ENCODE measurements at places on chromosomes 11 and 22.

DNA sequence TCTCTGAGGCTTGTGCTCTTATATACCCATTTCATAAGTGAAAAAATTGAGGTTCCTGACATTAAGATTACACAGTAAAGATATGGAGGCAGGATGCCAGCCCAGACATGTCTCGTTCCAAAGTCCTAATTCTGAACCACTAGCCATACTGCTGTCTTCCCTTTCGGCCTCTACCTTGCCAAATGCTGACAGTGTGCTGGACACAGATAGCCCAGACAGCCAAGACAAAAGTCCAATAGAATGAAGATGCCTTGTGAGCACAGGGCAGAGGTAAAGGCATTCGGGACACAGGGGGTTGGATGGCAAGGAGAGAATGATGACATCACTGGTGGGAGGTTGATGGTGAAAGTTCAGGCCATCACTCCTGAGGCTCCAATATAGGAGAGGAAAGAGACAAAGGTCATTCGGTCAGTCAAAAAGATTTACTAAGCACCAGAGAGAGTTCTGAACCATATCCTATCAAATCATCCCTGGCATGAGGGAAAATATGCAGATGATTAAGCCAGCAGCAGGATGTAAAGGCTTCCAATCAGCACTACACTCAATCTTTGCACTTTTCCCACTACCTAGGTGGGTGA lies 174.0 kb upstream of the MTMR2 start:
- no peak for DNase-seq

DNA sequence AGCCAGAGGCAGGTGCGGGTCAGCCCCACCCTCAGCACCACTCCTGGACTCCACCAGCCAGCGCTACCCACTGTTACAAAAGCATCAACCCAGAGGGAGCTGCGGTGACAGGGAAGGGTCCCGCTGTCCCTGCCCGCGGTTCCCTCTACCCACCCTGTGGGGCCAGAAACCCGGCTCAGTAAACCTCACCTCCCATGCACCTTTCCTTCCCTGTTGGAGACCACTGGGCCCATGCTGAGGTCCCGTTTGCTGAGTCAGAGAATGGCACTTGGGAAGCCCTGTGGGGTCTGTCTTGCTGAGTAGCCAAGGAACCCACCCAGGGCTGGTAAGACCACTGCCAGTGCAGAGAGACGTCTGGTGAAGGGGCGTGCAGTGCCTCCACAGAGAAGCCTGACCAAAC lies 42.1 kb upstream of the MOB2 start:
- DNase-seq, result no peak

DNA sequence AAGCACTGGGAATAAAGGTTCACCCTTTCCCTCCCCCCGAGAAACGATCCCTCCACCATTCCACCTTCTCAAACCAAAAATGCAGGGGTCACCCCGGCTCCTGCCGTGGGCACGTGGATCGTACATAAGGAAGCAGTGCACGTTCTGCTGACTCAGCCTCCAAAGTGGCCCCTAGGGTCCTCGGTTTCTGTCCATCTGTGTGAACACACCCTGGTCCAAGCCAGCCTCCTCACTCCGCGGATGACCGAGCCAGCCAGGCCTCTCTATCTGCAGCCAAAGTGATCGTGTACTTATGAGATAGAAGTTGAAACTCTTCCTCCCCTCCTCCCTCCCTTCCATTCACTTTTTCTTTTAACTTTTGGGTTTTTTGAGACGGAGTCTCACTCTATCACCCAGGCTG lies 16.2 kb downstream of the C11orf24 start:
- no peak for DNase-seq

DNA sequence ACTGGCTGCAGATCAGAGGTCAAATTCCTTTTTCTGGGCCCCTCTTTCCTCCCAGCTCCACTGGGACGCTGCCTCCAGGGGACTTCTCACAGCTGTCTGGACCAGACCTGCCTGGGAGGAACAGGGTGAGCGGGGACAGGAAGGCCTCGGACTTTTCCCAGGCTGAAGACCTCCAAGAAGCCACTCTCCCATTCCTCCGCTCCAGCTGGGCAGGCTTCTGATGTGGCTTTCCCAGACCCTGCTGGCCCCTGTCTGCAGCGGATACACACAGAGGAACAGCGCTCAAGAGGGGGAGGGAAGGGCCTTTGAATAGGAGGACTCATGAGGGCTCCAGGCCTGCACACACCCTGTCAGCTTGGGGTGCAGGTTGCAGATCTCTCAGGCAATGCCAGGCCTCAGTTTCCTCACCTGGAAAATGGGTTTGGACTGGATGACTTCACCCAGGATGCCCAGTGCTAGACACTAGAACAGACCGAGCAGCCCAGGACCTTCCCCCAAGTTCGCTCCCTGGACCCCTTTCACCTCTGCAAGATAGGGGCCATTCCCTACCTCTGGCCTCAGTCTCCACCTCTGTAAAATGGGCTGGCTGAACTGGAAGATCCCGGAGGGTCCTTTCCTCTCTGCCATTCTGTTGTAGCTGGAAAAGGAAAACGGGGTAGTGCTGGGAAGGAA lies 36.6 kb downstream of the MB start:
- DNase-seq, result no peak

DNA sequence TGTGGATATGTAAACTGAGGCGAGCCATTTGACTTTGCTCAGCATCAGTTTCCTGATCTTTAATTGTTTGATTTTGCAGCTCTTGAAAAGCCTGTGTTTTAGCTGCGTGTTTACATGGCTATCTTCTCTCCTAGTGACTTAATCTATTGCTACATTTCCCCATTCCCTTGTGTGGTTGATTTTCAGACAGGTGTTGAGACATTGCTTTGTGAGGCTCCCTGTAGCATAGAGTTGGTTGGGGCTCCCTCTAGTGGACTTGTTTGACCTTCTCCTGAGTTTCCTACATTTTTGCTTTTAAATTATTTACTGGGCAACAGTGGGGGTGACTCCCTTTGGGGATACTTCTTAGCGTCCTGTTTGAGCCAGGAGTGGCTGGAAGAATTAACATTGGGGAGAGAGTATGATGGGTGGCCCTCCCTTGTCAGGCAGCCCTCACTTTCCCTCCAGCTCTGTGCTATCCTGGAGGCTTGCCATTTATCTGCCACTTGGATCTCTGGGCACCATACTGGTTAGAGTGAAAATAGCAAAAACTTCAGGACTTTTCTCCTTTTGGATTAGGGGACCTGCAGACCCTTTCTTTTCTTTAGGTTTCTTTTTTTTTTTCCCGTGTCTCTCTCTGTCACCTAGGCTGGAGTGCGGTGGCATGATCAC lies 9.2 kb upstream of the CBL start:
- peak; percentile 85 for DNase-seq

GRCh38 chr11:72781313-72782080 lies 12.3 kb downstream of the STARD10 start:
- DNase-seq, result no peak

DNA sequence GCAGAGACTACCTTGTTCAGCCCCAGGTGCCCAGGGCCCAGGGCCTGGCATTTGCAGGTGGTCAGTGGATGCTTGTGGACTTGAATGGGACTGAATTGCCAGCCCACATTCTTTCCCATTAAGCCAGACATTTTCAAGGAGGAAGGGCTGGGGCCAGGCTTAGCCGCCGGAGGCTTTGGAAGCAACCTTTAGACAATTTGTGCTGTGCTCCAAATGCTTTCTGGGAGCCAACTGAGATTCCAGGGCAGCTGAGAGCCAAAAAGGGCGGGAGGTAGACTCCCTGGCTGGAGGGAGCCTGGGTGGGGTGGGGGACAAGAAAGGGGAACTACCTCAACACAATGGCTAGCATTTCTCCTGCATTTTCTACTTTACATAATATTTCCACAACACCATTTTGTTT lies 54.8 kb upstream of the TIMP3 start:
- DNase-seq, result no peak

DNA sequence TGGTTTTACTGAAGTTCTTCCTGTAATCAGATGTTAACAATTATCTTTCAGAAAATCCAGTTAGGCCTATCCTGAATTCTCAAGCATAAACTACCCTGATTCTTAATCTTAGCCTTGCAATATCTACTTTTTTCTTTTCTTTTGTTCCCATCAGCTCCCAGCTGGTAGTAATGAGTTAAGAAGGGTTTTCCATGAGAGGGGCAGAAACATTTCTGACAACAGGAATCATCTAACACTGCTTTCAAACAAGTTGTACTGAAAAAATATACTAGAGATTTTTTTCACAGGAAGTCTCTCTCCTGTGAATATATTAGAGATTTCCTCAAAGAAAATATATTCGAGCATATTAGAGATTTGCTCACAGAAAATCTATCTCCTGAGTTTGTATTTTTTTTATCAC lies 3.3 kb upstream of the TRIM6 start:
- no peak for DNase-seq

DNA sequence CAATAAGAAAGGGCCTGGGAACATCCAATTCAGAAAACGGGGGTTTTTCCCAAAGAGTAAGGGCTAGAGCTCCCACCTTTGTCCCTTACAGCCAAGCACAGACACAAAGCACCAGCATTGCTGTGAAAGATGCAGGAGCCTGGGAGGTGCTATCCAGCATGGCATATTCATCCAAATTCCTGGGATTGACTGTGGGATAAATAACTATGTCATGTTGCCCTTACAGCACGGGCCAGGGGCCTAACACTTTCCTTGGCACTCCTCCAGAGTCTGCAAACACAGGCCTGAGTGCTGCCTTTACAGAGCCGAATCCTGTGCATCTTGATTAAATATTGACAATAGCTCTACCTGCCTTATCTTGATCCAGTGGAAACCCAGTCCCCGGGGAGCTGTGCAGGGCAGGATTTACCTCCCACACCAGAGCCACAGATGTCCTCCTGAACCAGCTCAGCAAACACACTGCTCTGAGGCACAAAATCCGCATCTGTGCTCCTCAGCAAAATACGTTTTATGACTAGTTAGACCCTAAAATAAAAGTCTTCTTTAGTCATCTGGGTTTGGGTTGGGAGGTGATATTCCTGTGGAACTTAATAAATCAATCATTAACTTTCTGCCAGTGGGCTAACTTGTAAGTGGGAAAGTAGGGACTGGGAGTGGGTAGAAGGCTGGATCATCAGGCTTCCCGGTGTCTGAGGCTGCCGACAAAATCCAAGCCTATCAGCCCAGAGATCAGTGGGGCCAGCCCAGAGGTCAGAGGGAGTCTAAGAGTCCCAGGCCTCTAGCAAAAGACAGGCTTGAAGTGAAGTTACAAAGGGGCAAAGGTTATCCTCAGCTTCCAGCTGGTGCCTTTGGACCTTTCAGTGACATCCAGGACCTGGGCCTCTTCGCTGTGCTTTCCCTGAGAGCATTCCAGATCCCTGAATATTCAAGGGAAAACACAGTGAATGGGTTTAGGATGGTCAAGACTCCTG lies 36.5 kb downstream of the POU2AF3 start:
- DNase-seq, result peak; percentile 14

GRCh38 chr11:18105086-18105801 lies 638 bp downstream of the SAAL1 start:
- no peak for DNase-seq

GRCh38 chr11:61887839-61888494 lies 3.4 kb downstream of the FADS3 start:
- no peak for DNase-seq

DNA sequence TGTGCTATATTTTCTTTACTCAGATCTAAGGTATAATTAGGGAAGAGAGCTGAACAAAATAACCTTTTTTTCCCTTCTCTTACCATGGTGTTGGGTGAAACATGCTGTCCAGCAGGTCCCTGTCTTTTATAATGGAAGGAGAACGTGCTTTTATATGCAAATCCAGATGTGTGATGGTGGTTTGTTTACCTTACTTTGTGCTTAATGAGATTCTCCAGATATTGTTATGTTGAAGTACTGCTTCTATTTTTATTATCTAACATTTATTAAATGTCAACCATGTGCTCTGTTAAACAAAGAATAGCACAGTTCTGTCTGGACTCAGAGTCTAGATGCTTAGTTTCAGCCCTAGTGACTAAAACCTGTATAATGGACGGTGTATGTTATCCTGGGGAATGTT lies 10.1 kb upstream of the GRIK4 start:
- peak; percentile 15 for DNase-seq

DNA sequence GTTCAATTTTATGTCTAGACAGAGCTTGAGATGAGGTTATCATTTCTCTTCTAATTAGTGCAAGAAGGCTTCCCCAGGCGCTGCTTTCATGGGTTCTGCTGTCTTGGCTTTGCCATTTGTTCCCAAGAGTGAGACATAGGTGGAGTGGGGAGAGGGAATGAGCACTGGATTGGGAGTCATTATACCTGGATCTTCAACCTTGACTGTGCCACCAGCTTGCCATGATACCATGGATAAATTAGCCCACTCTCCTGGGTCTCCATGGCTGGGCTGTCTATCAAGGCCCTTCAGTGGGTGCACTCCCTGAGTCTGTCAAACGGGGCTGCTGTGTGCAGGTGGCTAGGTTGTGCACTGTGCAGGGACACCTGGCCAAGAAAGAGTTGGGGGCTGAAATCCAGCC lies 15.6 kb upstream of the NECTIN1 start:
- no peak for DNase-seq

DNA sequence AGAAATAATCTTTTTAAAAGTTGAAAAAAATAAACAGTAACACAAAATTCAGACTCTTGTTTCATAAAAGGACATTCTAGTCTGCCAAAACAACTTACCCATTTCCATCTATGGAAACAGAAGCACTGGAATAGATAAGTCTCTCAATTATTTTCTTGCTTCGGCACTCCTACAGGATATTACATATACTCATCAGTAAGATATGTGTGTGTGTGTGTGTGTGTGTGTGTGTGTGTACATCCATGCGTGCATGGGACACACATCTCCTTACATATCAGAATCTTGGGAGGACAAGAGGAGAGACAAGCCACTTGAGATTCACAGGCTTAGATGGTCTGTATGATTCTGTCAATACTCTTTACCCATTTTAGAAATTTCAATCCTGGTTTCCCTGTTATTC lies 144.6 kb downstream of the ATG16L2 start:
- DNase-seq, result no peak

DNA sequence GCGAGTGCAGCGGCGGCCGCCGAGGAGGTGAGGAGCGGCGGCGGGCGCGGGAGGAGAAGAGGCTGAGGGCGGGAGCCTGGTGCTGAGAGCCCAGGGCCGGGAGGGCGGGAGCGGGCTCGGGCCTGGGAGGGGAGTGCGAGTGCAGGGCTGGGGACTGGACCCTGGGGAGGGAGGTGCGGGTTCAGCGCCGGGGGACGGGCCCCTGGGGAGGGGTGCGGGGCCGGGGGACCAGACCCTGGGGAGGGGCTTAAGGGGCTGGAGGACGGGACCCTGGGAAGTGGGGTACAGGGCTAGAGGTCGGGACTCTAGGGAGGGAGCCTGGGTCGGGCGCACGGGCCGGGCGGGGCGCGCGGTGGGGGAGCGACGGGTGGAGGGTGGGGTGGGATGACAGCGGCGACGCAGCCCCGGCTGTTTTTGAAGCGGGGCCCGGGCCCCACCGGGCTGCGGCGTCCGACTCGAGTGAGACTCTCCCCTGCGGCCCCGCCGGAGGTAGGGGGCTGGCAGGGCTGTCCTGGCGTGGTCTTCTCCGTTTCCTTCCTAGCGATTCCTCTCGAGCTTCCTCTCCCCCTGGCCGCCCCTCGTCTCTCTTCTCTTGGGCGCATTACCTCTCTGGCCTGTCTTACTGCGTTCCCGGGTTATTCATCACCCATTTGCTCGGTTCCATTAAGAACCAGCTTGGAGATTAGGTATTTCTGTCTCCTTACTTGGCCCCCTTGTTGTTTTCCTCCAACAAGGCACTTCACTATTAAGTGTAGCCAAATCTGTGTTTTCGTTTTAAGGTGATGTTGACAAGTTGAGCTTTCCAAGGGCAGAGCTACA lies 754 bp downstream of the NUP50 start:
- no peak for DNase-seq

Data from NCI-H1417 treated with DMSO at 0.1 percent for 48 hours (cell line).